ENCODE measurements at places on chromosomes 2 and 18.

DNA sequence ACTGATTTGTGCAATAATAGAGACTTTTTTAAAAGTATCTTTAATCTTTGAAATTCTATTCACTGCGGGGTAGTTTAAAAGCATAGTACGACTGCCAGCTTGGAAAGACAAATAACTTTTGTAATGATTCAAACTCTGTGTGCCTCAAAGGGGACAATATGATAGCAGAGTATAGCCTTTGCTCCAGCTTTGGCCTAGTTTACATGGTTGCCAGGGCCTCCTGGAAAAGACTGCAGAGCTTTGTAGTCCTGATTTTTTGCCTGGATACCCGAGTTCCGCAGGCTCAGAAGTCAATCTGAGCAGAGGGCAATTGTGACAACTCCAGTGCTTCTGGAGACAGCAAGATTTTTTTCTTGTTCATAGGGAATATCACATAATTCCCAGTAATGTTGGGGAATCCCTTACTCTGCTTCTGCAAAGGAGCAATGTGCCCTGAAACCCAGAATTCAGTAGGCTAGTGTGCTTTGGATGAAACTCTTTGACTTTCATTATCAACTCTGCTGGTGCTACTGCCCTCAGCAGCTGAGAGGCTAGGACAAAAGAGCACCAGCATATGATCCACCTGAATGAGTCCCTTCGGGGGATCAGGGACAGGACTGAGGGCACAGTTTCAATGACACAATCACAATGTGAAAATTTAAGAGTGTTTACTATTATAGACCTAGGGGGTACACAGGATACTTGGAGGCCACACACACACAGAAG lies 768.1 kb downstream of the TMEM182 start:
- no peak for DNase-seq

GRCh38 chr2:68877079-68877772 lies 6.0 kb upstream of the BMP10 start:
- no peak for DNase-seq

DNA sequence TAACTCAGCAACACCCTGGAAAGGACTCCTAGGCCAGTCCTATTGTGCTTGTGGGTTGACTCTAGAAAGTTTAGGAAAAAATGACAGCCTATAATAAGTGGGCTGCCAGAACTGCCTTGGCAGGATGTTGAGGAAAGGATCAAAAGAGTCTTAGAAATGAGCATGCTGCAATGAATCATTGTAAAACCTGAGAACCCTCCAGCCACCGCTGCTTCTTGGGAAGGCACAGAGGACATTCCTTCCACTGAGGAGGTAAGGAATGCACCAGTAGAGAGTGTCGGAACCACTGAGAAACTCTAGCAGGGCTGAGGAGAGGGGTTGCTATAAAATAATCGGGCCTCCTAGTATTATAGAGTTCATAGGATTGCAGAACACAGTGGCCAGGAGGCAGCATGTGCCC lies 146.7 kb upstream of the SMIM21 start:
- DNase-seq = no peak

GRCh38 chr2:46748735-46749531 lies 166.7 kb downstream of the MCFD2 start:
- no peak for DNase-seq

DNA sequence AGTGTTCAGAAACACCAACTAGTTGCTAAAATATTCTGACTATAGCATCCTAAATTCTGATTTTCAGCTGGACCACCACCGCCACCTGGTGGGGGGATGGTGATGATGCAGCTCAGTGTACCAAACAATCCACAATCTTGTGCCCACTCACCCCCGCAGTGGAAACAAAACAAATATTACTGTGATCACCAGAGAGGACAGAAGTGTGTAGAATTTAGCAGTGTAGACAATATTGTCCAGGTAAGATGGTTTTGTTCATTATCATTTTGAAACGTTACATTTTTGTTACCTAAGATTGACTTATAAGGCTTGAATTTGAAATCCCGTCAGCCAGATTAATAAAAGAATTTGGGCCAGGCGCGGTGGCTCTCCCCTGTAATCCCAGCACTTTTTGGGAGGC lies 31.7 kb upstream of the UBXN4 start:
- DNase-seq = peak; percentile 82

DNA sequence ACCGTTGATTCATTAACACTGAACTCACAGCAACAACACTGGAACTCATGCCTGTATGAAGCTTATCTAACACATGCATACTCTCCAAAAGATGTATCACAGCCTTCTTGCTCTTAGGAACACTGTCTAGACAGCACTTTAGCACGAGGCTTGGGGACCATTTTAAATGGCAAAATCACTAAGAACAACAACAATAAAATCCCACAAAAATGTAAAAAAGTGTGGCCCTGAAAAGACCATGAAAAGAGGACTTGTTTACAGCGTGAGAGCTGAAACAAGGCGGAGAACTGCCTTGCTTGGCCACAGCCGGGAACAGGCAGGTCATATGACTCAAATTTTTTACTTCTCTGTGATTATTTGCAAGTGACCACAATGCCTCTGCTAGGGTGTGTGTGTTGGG lies 48.1 kb downstream of the CHN1 start:
- no peak for DNase-seq

GRCh38 chr18:45169610-45170009 lies 445.7 kb upstream of the SLC14A2 start:
- DNase-seq = no peak

DNA sequence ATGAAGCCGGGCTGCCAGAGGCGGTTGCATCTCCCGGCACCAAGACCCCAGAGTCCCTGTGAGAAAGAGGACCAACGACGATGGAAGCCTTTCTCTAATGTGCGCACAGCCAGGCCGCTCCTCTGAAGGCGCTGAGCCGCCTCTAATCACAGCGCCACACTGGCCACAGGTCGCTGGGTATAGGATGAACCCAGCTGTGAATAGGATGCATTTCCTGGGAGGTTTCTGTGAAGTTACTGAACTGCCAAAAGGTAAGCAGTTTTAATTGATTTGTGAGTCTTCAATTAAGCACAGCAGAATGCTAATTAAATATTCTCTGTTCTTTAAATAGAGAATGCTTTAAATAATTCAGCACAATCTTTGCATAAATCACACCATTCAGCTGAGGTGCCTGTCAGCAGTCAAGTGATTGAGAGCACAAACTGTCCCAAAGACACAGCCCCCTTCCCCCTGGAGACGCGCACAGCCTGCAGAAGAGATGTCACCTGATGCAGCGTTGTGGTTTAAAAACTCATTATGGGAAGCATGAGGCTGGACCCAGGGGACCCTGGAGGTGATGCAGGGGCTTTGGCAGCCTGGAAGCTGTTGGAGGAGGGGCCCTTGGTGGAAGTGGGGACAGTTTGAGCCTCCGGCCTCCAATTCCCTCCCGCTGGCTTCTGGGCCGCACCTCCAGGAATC lies 98.1 kb downstream of the RTP5 start:
- no peak for DNase-seq

DNA sequence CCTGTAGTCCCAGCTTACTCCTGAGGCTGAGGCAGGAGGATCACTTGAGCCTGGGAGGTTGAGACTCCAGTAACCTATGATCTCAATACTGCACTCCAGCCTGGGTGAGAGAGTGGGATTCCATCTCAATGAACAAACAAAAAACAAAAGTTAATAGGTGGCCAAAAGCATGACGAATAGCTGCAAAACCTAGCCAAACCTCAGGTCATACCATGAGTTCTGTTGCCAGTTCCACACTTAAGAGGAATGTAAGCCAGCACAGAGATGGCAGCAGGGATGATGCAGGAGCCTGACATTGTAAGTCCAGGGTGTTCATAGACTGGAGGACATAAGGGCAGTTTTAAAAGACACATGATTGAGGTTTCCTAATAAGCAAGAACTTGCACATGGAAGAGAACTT lies 55.3 kb upstream of the RMDN2 start:
- DNase-seq = no peak

DNA sequence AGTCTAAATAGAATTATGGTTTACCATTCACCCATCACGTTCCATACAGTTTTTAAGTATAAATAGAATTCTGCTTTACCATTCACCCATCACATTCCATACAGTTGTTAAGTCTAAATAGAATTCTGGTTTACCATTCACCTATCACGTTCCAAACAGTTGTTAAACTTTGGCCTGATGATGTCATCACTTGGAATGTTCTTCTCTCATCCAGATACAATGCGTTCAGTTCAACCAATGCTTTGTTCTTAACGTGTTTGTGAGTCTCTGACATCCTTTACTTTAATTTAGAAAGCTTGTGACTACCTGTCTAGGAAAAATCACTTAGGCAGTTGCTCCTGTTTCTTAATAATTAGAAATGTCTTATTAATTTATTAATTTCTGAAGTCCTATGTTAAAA lies 236.3 kb upstream of the RASGRP3 start:
- no peak for DNase-seq

GRCh38 chr18:76495435-76496193 lies 572 bp upstream of the ZNF516 start:
- DNase-seq = peak; percentile 26

- no peak for DNase-seq
Measured at GRCh38 chr2:127094509-127095366, 12.2 kb downstream of the BIN1 start.

- no peak for DNase-seq
Measured at GRCh38 chr2:37982847-37983246, 57.8 kb downstream of the RMDN2 start.

GRCh38 chr2:3706892-3707291 lies 3.5 kb downstream of the DCDC2C start:
- DNase-seq = no peak

- DNase-seq = no peak
Measured at GRCh38 chr2:2735041-2735440, 404.0 kb upstream of the MYT1L start.

- DNase-seq = no peak
Measured at GRCh38 chr2:43071599-43072550, 154.5 kb downstream of the ZFP36L2 start.

GRCh38 chr2:145846982-145847381 lies 1327.1 kb upstream of the ZEB2 start:
- no peak for DNase-seq

DNA sequence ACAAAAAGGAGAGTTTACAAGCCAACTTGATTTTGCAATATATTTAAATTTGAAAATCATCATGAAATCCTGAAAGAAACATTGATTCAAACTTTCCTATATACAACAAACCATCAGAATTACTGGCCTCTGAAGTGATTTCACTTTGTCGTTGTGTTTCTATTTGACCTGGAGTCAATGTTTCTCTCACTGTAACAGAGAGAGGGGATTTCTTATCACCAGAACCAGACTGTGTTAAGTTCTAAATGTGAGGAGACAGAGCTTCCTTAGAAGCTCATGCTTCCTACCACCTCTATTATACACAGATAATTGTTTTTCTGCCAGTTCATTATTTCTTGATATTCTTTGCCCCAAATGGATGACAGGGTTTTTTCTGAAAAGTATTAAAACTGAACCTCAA lies 245.0 kb upstream of the RND3 start:
- DNase-seq = no peak

- DNase-seq = no peak
Measured at GRCh38 chr2:156005531-156005930, 327.0 kb downstream of the NR4A2 start.

DNA sequence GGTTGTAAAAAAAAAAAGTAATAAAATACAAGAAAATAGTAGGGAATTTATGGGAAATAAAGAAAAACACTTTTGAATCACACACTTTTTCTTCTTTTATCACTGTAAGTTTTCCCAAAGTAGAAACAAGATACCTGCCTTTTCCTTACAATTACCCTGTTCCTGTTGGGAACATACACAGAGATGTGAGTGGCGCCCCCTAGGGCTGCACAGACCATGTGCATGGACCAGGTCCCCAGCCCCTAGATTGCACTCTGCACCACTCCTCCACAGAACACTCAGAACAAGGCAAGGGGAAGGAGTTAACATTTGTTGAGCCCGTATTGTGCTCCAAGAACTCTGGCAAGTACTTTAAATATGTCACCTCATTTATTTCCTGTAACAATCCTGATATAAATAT lies 118.7 kb upstream of the NRP2 start:
- DNase-seq = no peak

GRCh38 chr2:204581946-204582345 lies 36.7 kb downstream of the PARD3B start:
- no peak for DNase-seq

GRCh38 chr2:164954954-164955701 lies at the start of gene SLC38A11:
Gene SLC38A11 (minus strand): TSS chr2:164955525. CDS start chr2:164955247, 278 bp downstream.
- DNase-seq = no peak

- no peak for DNase-seq
Measured at GRCh38 chr18:7622721-7623120, 55.6 kb downstream of the PTPRM start.

- DNase-seq = no peak
Measured at GRCh38 chr2:27738349-27739057, 33.0 kb upstream of the MRPL33 start.

DNA sequence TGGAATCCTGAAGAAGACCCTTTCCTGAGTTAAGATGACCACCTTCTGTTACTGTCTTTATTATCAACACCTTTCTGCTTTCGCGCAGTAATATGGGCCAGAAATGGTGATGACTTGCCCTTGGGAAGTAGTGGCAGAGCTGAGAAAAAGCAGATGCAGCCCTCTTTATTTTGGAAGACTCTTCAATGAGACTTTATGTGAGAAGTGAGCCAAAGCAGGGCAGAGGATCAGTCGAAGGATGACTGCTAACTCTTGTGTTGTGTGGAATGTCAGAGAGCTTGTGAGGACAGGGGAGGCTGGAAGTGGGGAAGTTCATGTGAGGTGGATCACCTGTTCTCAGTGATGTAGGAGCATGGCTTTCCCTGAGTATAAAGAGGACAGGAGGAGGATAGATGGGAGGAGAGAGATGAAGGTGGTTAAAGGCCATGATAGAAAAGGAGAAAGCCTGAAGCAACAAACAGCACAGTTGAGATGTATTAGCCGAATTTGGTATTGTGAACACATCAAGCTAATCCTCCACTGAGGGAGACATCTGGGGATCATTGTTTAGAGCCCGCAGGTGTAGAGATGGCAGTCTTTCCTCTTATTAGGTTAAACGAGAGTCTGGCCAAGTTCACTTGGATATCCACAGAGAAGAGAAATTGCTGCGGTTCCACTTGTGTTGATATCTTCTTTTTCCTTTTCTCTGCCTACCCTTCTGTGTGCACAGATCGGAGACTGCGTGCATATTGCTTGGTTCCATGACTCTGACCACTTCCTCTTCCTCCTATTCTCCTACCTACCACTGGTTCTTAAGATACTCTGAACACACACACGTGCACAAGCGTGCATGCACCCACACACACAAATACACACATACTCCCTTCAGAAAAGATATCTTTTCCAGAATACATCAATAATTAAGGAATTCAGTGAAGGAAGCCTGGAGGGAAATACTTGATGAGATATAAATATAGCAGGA lies 67.4 kb downstream of the SLC9A2 start:
- DNase-seq = no peak

GRCh38 chr2:112644155-112644932 lies 1.4 kb upstream of the SLC20A1 start:
- no peak for DNase-seq

GRCh38 chr2:60830991-60831390 lies 50.4 kb upstream of the REL start:
- no peak for DNase-seq

- DNase-seq = no peak
Measured at GRCh38 chr2:96470109-96470508, 35.0 kb downstream of the NEURL3 start.

GRCh38 chr2:210324458-210324857 lies 9.5 kb upstream of the MYL1 start:
- DNase-seq = no peak

GRCh38 chr18:44651478-44651877 lies 29.2 kb upstream of the SETBP1 start:
- no peak for DNase-seq

- no peak for DNase-seq
Measured at GRCh38 chr2:222033541-222033940, 265.3 kb downstream of the PAX3 start.

All from naive thymus-derived CD4-positive, alpha-beta T cell (primary cell).